ENCODE measurements at places on chromosomes 12 and 14.

DNA sequence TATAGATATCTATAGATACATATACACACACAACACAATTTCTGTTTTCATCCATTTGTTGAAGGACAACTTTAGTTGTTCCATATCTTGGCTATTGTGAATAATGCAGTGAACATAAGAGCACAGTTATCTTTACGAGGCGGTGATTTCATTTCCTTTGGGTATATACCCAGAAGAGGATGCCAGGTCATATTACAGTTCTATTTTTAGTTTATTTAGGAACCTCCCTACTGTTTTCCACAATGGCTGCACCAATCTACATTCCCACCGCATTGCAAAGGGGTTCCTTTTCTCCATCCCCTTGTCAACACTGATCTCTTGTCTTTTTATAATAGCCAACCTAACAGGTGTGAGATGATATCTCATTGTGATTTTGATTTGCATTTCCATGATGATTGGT, 143.4 kb upstream of the ARHGAP5 start:
- no peak for DNase-seq

DNA sequence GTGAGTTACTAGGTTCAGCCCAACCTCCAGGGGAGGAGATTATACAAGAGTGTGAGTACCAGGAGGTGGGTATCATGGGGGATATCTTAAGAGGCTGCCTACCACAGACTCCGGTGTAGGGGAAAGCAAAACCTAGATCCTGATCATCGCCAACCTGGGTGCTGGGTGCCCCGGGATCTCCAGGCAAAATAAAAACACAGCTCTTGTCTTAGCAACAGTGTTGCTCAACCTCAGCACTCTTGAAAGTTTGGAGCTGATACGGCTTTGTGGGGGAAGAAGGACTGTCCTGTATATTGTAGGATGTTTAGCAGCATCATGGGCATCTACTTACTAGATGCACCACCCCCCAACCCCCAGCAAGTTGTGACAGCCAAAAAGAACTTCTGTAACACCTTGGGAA, 74.5 kb downstream of the CCDC60 start:
- no peak for DNase-seq

- DNase-seq: no peak
These were observed 2.2 kb upstream of the TC2N start for GRCh38 chr14:91869556-91869955.

DNA sequence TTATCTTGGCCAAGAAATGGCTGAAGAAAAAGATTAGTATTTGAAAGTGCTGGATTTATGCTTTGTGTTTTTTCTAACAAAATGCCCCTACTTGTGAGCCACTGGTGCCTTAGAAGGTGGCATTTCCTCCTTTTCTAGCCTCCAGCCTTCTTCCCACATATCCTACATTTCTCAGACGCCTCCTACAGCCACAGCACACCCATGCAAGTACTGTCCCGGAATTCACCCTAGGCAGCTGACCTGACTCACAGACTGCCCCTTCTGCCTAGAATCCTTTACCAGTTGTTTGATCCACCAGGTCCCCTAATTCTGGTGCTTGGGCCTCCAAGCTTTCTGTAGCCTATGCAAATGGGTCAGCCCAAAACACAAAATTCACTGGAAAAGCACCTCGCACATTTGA, 166.0 kb downstream of the FOXN3 start:
- no peak for DNase-seq

DNA sequence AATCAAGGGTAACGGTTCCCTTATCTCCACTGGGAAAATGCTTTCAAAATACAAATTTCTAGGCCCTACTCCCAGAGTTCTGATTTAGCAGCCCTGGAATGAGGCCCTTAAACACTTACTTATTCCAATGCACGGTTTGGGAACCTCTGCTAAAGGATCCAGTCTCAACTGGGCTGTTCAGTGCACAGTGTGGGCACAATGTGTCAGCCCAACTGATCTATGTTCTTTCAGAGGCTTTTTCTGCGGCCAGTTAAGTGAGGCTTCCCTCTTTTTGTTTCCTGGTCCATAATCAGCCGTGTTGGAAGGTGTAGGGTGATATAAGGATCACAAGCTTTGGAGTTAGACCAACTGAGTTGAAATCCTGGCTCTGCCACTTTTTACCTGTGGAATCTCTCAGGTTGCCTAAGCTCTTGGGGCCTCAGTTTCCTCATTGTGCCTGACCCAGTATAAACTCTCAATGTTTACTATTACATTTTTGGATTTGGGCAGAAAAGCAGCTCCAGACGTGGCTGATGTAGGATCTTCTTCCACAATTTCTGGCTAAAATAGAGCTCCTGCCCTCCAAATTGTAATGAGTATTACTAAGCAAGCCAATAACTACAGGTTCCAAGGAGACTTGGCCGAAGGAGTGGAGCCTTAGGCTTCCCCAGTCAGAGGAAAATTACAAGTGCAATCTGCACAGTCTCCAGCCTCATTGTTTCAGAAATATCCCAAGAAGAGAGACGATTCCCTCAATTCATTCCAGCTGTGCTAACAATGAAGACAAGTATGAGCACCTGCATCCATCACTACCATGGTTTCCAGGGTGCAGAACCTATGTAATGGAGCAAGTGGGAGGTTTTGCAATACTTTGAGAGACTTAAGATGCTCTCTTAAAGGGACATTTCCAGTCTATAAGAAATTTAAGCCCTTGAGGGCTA, 2.3 kb upstream of the ANGEL1 start:
- DNase-seq: no peak

GRCh38 chr12:46451276-46452021, 78.9 kb upstream of the SLC38A2 start:
- DNase-seq: no peak

- no peak for DNase-seq
These were observed 4.0 kb upstream of the KRT73 start for GRCh38 chr12:52622349-52622748.

- DNase-seq: no peak
These were observed 92.4 kb downstream of the CIT start for GRCh38 chr12:119784673-119785072.

- DNase-seq: no peak
These were observed 59.4 kb upstream of the TUNAR start for GRCh38 chr14:95817271-95817670.

DNA sequence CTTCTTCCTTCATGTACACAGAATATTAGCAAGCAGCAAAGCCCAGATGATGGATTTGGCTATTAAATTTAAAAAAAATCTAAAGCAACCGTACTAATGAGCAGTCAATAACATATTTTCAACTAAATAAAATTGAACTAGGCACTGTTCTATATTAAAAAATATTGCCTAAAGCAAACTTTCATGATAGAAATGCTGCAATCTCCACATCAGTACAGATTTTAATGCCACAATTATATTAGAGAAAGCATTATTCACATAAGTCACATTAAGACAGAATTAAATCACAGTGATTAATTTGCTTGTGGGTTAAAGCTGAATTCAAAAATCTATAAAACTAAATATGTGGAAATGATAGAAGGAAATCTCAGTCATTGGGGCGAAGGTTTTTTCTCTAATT, 200.7 kb downstream of the KCNH5 start:
- no peak for DNase-seq

- no peak for DNase-seq
These were observed 68.1 kb downstream of the TPH2 start for GRCh38 chr12:72006766-72007165.

GRCh38 chr12:132646850-132647249, 28.3 kb downstream of the P2RX2 start:
- no peak for DNase-seq

DNA sequence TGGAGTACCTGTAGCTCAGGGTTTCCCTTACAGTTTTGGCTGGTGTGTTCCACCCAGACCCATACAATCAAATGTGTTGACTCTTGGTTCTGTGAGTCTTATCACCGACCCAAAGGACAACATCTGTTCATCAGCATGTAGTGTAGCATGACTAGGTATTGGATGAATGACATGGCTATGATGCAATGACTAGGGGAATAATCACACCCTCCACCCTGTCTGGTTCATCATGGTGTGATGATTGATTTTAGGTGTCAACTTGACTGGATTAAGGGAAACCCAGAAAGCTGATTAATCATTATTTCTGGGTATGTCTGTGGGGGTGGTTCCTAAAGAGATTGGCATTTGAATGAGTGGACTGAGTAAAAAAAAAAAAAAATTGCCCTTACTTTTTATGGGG, 311.3 kb downstream of the DPF3 start:
- no peak for DNase-seq

- no peak for DNase-seq
These were observed 99.0 kb downstream of the GARIN6 start for GRCh38 chr12:99746538-99746937.

- DNase-seq: no peak
These were observed at the start of gene BCL2L14 for GRCh38 chr12:12070674-12071656. TSS of gene BCL2L14 (plus strand) at chr12:12070939. CDS start at chr12:12079306, 8,367 bp downstream.

DNA sequence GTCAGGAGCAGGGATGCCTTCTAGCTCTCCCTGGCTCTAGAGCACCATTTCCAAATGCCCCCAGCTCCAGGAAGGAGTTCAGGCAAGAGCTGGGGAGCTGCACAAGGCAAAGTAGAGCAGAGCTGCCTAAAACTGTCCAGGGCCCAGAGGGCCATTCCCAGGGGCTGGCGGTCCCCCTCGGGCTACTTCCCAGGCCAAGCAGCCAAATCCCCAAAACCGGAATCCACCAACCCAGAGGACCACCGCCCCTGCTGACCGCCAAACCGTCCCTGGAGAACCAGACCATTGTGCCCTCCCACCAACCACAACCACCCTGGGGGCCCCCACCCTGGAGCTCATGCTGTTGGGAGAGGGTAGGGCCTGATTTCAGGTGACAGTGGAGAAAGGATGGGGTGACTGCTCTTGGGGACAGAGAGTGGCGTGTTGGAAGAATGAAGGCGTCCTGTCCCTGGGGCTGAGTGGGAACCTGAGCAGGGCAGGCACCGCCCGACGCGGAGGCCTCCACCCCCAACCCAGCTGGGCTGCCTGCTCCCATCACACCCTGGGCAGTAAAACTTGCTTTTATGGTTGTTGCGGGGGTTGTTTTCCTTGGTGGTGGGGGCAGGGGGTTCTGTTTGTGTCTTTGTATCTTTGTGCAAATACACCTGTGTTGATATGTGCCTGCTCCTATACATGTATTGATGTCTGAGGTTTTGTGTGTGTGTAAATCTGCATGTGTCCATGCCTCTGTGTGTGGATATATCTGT, 24.0 kb upstream of the KRT78 start:
- DNase-seq: no peak

- no peak for DNase-seq
These were observed 8.1 kb downstream of the VPS37B start for GRCh38 chr12:122887819-122888212.

GRCh38 chr12:64876388-64877071, 52.1 kb downstream of the TBC1D30 start:
- no peak for DNase-seq

DNA sequence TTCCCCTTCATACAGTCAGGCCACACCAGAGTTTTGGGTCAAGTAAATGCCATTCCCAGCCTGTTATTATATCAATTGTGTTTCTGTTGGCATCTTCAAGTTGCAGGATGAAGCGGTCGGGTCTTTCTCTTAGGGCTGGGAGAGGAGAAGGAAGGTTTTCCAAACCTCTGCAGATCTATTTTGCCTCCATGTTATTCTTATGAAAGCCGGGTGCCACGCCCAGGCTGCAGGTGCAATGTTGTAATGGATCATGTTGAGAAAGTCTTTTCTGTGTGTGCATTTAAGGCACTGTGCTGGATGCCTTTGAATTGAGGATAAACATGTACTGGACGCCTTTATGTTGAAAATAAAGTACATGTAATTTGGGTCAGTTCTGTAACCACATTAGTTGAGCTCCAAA, 164.4 kb upstream of the HIF1A start:
- no peak for DNase-seq

DNA sequence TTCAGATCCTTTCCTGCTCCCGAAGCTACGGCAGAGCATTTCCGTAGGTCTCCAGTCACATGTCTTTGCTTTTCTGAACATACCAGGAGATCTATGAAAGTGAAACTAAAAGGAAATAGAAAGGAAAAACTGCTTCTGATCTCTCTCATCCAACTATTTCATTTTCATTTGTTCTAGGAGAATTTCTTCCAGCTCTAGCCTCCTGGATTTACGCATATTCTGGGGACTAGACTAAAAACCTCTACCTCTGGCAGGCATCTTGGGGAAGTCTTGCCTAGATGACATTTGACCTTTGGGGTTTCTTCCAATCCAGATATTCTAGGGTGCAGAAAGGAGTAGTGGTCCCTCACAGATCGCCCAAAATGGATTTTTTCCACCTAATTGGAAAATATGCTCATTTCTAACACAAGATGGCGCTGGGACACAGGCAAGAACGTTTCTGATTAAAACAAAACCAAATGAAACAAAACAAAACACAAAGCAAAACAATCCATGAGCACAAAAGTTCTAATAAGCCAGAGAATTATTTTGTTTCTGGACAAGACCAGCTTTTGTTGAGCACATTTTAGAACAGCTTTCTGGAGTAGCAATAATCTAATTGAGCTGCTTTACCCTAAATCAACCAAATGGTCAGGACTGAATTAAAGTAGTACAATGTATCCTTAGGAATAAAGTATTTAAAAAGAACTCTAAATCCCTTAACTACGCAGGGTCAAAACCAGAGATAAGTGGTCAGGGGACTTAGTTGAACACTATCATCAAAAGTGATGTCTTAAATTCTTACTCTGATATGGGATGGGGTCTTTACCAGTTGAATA, 12.3 kb upstream of the PARP11 start:
- DNase-seq: no peak

DNA sequence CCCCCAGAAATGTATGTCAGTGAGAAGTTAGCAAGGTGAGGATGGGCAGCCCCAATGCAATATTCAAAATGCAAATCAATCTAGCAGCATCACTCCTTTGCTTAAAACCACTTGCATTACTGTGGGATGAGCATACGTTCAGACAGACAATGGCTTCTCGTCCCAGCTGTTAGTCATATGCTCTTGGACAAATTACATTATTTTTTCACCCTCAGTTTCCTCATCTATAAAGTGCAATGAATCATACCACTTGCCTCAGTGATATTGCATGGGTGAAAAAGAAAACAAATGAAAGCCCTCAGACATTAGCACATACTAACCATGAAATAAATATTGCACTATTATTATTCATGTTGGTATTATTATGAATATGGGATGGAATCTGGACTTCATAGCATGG, 132.3 kb downstream of the C12orf75 start:
- no peak for DNase-seq

DNA sequence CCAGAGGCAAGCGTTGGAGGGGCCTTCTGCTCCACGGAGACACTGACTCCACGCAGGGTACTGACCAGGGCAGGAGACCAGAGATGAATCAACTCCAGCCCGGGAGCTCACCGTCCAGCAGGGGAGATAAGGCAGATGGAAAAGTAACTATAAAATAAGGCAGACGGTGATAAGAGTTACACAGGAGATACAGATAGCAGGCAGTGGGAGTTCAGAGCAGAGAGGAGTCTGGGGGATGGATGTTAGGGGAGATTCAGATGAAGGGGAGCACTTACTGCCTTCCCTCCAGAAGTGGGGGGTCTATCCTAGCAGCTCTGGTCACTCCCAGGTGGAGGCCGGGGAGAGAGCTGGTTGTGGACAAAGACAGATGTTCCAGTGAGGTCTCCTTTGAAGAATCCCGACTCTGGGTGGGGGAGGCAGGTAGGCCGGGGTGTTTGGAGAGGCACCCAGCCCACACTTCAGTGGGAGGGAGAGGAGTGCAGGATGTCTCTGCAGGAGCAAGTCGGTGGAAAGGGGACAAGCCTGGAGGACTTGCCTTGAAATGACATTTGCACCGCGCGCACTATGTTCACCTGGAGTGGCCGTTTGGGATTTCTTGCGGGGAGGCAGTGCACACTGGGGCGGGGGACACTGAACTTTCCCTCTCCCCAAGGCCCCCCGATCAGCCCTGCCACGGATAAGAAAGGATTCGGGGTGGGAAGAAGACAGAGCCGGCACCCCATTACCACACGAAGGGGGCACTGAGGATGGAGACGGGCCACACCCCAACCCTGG, 1.2 kb downstream of the PITPNM2 start:
- no peak for DNase-seq

- peak; percentile 77 for DNase-seq
These were observed at the start of gene TESPA1 for GRCh38 chr12:54984658-54985376. TSS of gene TESPA1 (minus strand) at chr12:54984762. CDS start at chr12:54974562, 10,200 bp downstream.
